NCI-H345 (cell line): ENCODE measurements at places on chromosomes 11 and 22.

DNA sequence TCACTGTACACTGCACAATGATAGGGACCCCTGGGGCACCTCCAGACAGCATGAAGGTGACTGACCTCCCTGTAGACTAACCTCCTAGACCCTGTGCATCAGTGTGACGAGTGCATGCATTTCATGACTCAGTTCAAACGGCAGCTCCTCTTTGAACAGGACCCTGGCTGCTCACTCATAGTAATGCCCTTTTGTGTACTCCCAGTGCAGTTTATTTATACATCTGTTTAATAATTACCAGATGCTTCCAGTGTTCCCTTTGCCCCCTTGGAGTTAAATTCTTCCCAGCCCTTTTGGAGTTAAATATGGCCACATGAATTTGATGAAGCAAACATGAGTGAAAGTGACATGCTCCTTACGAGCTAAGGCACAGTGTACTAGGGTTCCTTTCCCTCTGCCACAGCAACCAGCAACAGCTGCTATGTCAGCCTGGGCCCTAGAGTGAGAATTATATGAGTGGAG, 72.4 kb downstream of the PANX1 start:
- no peak for DNase-seq

GRCh38 chr11:57972013-57972367, 51.7 kb upstream of the OR9Q1 start:
- DNase-seq, result no peak

DNA sequence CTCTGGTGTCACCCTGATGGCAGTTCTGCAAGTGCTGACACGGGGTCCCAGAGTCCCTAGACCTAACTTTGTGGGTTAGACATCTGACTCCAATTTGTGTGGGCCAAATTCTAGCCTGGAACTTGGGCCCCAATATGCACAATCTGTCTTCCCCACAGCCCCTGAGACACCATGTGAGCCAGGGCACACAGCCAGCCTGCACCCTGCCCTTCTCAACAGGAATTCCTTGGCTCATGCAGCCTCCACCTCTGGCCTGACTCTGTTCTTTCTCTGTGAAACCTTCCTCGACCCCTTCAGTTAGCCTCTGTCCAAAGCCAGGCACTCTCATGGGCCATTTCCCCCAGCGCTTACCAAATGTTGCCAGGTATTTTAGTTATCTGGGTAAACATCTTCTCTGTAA, 59.1 kb upstream of the POU2AF1 start:
- no peak for DNase-seq

DNA sequence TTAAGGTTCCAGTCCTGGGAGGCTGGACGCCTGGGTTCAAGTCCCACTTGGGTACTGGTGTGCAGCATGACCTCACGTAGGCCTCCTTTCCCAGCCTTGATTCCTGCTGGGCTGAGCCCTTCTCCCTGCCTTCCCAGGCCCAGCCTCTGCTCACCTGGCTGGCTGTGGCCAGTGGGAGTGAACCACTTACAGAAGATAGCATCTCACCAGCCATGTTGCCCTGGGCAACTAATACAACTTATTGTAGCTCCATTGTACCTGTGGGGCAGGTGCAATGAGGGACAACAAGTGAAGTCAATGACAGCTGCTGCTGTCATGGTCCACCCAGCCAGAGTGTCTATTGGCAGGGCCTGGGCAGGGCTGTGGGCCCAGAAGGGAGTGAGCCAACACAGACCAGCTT, 48.4 kb upstream of the MPEG1 start:
- peak; percentile 84 for DNase-seq

DNA sequence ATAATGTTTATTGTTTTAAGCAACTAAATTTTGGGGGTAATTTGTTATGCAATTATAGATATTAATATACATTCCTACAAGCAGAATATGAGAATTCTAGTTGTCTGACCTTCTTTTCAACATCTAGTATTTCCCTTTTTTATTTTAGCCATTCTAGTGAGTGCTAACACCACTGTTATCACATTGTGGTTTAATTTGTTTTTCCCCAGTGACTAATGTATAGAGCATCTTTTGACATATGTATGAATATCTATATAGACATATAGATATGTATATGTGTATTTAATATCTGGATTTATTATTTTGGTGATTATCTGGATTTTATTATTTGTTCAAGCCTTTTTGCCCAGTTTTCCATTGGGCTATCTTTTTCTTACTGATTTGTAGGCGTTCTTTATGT, 66.6 kb downstream of the STIM1 start:
- no peak for DNase-seq

GRCh38 chr11:94128291-94128745, 323 bp upstream of the PANX1 start:
- no peak for DNase-seq

DNA sequence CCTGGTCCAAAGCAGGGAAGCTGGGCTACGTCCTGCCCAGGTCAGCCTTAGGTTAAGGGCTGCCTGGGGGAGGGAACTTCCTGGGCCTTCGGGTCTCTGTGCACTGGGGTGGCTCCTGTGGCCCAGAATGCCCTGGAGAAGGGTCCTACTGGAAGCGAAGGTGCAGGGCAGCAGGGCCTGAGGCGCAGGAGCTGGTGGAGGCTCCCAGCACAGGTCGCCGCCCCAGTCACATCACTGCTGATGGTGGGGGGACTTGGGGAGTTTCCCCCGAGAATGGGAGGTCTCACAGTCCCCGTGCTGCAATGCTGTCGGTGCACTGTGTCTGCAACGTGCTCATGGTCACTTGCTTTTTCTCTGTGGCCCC, 815 bp upstream of the SMIM38 start:
- DNase-seq, result no peak

DNA sequence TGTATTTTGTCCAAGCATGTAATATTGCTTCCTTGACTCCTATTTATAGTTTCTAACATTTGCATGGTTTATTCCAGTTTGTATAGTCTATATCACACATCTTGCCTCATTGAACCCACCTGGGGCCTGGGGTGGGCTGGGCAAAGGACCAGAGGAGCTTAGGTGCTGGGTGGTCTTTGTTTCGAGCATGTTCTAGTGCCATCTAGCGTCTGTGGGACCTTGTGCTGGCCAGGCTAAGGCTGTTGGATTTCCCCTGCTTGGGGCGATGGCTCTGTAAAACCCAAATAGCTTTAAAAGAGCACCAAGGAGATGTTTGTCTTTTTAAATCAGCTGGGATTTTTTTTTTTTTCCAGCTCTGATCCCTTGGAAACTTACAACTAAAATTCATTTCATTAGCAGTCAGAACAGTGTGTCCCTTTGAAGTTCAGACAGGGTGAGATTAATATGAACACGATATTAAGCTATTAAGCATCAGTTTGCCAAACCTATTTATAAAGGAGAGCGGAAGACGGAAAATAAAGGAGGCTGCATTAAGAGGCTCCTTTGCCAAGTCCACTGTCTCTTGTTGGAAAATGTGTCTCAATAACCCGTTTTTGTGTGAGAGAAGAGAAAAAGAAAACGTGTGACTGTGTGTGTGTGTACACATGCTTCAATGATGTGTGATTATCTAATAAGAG, 157.4 kb downstream of the COMMD9 start:
- DNase-seq, result no peak

GRCh38 chr11:77249427-77249826, 52.1 kb downstream of the GDPD4 start:
- DNase-seq, result no peak

- no peak for DNase-seq
Observed at GRCh38 chr11:975827-976226, 50.2 kb downstream of the AP2A2 start.

- DNase-seq, result no peak
Observed at GRCh38 chr11:92457250-92457649, 232.6 kb downstream of the FAT3 start.

DNA sequence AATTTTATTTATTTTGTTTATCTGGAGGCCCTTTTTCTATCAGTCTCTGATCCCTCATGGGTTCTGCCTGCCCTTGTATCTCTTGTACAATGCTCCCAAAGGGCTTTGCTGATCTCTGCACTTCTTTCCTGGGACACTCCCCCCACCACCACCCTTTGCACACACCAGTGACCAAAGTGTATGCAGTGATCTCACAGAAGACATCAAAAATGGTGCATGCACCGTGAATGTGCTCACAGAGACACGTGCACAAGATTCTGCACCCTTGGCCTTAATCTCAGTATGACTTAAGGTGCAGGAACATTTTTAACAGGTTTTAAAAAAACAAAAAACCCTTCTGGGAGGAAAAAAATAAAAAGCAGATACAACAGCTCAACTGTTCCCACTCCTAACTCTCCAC, 12.2 kb upstream of the ADSL start:
- no peak for DNase-seq

DNA sequence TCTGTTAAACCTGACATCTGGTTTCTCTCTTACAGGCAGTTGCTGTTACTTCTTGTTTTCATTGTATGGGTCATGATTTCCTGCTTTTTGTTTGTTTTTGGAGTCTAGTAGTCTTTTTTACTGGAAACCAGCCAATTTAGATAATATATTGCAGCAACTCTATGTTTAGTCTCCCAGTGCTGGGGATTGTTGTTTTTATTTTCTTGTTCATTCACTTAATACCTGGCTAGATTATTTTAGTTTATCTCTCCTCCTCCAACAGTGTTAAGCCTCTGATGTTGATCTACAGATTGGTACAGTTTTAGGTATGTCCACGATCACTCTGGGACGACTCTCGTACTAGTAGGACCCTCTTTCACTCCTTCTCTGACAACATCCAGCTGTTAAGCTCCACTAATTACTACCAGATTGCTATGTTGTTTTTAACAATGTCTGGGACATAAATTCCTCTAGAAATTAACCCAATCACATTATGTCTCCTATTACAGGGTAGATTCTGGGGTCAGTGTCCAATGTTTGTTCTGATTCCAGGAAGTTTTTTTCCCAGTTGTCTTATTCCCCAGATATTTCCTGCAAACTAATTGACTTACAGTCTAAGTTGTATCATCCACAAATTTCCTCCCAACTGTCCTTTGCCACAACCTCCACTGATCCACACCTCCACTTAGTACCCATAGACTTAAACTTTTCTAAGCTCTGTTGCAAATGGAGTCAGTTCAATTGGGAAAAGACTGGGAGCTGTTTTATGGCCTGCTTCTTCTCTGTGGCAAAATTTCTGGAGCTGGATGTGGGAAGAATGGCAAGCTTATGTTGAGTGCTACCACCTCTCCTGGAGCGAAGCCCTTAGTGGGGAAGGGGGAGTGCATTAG, 1280.6 kb upstream of the CNTN5 start:
- peak; percentile 25 for DNase-seq

DNA sequence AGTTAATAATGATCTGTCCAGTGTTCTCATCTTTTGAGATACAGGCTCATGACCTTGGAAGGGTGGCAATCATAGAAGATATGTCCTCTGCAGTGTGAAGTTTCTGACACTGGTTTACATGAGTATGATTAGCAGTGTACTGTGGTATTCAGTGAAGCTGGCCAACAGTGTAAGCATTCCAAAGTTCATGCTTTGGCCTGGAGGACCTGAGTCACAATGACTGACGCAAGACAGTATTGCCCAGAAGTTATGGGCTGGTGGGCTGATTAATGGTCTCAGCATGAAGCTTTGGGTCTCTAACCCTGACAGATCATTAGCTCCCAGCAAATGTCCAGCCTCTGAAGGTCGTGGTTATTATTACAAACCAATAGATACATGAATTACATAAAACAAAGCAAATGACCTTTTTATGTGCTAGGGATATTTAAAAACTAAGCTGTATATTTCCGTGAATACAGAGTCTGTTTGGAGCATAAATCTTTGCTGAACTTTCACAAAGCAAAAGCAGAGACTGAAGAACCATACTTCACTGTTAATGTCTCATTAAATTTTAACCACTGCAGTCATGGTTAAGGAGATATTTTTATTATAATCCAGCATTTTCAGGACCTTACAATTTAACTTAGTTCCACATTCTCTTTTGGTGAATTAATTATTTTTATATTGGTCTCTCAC, 28.3 kb upstream of the USP47 start:
- no peak for DNase-seq

DNA sequence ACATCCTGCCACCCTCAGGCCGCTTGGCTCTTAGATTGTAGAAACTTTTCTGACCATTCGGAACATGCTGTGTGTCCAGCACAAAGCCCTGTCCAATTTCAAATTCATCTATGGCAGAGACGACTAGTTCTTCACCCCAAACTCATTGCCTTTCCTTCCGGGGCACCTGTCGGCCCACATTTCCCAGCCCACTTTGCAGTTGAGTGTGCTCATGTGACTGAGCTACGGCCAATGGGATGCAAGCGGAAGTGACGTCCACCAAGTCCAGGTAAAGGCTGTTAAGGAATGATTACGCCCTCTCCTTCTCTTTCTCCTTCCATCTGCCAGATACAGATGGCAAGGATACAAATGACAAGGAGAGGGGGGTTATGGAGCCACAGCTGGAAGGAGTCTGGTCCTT, 32.5 kb downstream of the SYT13 start:
- DNase-seq, result no peak

GRCh38 chr11:36711104-36711825, 113.2 kb upstream of the RAG2 start:
- DNase-seq, result no peak

DNA sequence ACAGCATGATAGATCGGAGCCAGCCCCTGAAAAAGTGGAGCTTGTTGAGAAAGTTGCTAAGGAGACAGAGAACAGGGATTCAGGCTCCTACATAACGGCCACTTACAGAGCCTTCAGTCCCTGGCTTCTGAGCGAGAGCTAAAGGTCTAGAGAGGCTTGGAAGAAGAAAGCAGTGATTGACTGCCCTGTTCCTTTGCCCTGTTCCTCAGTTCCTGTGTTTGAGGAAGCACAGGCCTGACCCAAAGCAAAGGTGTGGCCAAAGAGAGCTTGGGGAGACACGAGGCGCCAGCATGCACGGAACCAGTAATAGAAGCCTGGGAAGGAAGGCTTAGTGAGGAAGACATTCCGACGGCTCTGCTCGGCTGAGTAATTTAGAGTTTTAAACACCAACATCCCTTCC, 74.1 kb upstream of the CSNK2A3 start:
- no peak for DNase-seq

DNA sequence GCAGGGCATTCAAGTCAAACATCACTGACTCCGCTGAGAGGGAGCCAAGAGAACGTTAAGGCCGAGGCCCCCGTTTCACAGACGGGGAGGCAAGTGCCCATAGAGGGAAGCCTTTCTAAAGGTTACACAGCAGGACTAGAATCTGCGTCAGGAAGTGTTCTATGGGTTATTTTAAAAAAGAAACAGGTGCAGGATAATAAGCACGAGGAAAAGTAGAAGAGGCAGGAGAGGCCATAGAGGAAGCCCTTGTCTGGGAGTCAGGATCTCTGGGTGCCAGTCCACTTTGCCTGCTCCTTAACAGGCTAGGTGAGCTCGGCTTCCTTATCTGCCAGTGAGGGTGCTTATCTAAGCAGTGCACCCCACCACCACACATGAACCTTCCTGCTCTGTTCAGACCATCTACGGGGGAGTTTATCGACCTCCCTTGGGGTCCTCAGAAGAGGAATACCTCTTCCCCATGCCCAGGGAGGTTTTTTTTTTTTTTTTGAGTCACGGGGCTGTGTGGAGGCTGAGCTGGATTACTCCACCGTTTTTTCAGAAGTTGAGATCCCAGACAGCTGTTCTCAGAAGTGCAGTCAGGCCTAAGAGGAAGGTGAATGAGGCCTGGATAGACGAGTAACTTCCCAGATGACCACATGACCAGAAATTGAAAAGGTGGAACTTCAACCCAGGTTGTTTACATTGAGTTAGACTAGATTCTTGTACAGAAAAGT, 1.2 kb upstream of the FCHSD2 start:
- DNase-seq, result no peak
